NCI-H460 (cell line): ENCODE measurements at places on chromosomes 5 and 9.

DNA sequence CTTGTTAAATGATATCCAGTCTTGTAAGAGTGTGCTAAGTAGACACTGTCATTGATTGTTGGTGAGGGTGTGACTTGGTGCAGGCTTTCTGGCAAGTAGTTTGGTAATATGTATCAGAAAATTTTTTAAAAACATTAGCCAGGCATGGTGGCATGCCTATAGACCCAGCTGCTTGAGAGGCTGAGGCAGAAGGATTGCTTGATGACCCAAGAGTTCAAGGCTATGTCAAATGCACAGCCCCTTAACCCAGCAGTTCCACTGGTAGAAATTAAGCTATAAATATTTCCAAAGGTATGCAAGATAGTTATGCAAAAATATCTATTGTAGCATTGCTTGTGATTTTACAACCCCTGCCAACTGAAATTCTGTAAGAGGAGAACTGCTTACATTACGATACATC lies 24.2 kb downstream of the ZBTB43 start:
- DNase-seq, result no peak

DNA sequence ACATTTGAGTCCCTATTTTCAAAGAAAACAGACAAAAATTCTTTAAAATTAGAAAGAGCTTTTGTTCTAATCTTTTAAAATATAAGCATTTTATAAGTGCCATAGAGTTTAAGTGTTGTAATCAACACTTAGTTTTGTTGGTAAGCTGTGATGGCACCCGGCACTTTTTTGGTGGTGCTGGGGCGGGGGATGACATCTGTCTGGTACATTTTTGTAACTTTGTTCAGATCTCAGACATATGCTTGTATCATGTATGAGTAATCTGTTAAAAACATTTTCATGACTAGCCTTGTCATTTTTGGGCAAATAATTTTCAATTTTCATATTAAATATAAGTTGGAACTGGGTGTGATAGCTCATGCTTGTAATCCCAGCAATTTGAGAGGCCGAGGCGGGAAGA lies 51.7 kb downstream of the UBAP1 start:
- DNase-seq, result no peak

DNA sequence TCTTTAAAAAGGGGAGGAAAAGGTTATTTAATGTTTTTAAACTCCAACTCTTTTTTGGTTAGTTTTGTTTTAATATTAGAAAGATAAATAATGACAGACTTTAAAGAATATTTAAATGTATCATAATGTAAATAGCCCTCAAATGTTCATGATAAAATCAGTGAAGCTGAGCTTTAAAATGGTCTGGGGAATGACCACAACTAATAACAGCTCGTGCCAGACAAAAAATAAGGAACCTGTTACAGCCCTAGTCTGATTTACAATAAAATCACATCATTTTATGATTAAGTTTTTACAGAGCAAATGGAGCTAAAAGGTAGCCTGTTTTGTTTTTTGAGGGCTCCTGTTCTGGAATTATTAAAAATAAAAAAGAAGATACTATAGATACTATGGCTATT lies 46.1 kb downstream of the VCAN start:
- DNase-seq, result no peak

DNA sequence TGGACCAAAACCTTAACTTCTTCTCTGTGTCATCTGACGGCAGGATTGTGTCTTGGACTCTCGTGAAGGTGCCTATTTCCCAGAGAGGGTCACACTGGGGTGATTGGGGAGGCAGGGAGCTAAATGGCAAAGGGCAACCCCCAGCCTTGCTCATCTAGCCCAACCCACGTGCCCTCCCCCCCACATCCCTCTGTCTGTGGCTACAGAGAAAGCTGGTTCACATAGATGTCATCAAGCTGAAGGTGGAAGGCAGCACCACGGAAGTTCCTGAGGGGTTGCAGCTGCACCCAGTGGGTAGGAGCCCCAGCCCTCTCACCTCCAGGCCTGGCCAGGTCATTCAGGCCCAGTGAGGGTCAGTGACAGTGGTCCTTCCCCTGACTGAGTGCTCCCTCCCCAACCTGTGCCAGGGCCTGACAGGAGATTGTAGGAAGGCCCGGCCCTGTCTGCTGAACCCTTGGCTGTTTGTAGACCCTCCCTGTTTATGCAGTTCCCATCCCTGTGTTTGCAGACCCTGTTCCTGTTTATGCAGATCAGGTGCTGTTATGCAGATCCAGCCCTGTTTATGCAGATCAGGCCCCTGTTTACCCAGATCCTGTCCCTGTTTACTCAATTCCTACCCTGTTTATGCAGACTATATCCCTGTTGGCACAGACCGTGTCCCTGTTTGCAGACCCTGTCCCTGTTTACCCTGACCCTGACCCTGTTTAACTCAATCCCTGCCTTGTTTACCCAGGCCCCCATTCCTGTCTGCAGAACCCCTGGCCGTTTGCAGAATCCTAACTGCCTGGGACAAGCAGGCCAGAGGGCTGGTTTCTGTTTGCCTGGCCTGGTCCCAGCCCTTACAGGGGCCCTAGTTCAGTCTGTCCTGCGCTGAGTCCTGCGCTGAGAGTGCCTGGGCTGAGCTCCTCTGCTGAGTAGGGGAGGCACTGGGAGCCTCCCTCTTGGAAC lies 10.4 kb downstream of the ENHO start:
- DNase-seq, result no peak

- DNase-seq, result no peak
Measured at GRCh38 chr5:158154226-158155005, 295.5 kb upstream of the CLINT1 start.

GRCh38 chr9:78725503-78725902 lies 428.6 kb downstream of the PSAT1 start:
- DNase-seq, result no peak

DNA sequence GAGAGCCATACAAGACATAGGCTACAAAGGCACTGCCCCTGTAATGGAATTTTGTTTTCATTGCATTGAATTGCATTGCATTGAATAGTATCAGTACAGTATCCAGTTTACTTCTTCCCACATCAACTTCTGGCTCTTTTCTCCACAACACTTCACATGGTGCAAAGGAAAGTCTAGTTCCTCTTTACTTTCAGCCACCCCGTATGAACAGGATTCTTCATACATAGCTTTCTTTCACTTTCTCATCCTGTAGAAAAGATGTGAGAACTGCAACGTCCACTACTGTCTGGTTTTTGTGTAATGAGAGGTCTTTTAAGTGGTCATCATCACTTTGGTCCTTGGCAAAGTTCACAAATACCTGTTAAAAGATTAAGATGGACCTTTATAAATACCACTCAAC lies 20.2 kb downstream of the NIPSNAP3B start:
- DNase-seq, result no peak

- DNase-seq, result no peak
Measured at GRCh38 chr5:108379722-108380530, 2.0 kb downstream of the FBXL17 start.

- no peak for DNase-seq
Measured at GRCh38 chr9:89781838-89782540, 177.2 kb downstream of the GADD45G start.

DNA sequence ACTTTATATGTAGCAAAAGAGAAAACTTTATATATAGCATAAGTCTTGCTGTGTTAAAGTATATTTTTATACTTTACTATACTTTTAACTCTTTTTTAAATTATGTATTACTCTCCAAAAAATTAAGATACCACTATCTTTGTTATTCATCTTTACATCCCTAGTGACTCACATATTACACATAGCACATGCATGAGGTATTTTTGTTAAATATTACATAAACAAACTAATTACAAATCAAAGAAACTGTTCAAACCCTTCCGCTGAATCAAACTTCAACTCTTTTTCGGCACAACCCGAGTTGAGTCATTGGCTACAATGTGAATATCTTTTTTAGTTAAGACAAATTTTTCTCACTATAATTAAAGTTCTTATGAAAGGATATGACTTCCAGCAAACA lies 32.1 kb downstream of the NADK2 start:
- DNase-seq, result no peak

DNA sequence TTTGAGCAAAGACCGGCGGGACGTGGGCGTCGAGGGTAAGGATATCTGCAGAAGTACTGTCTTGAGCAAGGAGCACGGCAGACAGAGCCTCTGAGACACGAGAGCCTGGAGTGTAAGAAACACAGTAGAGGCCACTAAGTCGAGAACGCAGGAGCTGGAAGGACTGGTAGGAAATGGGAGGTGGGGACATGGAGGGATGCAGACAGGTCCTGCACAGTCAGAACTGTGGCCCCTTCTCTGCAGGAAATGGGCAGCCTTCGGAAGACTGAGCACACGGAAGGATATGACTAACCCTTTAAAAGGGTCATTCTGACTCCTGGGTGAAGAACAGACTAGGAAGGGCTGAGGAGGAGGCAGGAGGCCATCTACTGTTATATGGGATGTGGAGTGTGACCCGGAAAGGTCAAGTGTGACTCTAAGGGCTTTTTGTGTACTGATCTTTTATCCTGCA lies 1.4 kb upstream of the CAMSAP1 start:
- no peak for DNase-seq

DNA sequence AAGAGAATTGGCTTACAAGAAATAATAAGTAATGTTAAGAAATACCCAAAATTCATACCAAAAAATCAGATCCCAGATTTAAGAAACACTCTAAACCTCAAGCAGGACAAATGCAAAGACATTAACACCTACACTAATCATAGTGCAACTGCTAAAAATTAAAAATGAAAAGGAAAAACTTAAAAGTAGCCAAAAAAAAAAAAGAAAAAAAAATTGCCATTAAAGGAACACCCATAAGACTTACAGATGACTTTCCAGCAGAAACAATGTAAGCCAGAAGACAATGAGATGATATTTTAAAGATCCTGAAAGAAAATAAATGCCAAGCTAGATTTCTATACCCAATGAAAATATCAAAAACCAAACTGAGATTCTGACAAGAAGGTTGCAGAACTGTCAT lies 101.5 kb downstream of the DENND1A start:
- no peak for DNase-seq
